ENCODE measurements at places on chromosomes 4 and X.

DNA sequence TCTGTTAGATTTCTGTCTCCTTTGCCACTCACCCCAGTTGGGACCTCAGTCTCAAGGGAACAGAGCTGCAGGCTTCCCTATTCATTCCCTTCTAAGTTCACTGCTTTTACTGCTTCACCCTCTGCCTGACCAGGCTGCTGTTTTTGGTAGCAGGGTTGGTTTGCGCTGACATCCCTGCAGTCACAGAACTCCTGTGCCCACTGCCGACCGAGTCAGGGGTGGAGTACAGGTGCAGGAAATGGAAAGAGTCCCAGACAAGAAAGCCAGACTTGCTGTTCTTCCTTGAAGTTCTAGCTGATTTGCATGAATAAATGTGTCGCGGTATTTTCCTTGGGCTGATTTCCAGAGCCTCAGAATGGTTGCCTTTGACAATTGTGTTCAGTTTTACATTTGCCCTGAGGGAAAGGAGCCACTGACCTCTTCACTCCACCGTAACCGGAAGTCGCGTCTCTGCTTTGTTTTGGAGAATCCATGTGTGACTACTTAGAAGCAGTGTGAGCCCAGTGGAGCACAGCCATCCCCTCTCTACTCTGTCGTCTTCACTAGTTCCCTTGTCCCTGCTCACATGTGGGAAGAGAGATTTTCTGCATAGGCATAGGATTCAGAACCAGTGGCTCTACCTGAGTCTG lies 84.8 kb downstream of the TNIP2 start:
- DNase-seq, result no peak

DNA sequence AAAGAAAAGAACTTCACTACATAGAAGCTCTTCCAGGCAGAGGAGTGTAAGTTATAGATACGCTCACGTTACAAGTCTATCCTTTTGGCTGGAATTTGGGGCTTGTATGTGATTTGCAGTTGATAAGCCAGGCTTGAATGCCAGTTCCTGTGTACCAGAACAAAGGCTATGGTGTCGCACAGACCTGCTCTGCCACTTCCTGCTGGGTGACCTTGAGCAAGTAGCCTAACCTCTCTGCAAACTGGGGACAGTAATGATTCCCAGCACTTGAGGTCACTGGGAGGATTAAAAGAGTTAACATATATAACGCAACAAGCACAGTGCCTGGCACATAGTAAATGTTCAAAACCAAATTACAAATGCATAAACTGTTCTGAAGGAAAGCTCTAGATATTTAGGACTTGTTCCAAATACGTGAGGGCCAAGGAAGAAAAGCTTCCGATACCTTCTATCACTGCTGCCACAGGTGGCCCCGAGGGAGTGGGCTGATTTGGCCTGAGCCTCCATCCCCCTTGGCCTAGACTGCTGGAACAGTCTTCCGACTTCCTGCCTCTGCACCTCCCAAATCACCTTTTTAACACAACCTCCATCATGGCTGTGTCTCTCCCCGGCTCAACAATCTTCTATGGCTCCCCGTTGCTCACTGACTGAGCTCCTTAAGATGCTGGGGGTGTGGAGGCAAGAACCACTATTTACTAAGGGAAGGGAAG lies 1.3 kb upstream of the SOWAHD start:
- DNase-seq, result peak; percentile 63

DNA sequence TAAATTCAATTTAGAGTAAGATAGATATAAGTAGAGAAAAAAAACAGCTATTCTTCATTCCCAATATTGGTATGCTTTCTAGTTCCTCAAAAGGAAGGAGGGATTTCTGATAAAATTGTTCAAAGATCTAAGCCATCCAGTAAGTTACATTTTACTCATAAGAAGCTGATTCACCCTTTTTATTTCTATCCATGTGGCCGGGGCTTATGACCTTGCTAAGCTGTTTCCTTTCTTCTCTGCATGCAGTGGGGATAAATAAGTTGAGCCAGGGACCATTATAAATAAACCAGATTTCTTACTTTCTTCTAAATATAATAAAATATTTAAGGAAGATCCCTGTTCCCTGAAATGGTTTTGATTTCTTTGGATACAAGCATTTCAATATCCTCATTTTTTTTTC lies 502.3 kb downstream of the PDHA2 start:
- no peak for DNase-seq

GRCh38 chrX:121114691-121115090 lies 67.3 kb downstream of the GLUD2 start:
- DNase-seq, result no peak

DNA sequence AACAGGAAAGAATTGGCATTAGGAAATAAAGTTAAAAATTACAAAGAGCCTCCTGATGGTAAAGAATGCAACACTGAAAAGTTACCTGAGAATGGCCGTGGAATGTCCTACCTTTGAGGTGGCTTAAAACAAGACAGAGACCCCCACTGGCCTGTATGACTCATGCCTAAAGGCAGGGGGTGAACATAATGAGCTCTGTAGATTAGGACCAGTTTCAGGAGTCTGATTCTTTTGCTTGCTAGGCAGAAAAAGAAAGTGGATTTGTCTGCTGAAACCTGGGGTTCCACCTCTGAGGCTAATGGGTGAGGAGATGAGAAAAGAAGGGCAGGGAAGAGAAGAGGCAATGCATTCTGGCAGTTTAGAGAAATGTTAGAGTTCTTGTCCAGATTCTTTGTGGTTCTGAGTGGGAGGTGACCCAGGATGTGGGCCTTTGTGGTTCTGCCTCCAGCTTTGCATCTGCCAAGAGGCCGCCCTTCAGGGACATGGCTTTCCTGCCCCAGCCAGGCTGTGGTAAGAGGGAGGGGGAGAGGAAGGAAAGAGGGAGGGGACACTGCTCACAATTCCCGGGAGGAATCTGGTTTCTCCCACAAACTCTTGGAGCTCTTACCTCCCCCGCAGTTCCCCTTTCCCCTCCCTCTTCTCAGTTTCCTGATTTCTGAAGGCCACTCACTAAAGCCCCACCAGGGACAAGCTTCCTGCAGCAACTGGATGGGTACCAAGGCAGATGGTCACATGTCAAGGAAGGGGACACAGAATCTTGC lies 109.6 kb downstream of the EFNB1 start:
- DNase-seq, result no peak

DNA sequence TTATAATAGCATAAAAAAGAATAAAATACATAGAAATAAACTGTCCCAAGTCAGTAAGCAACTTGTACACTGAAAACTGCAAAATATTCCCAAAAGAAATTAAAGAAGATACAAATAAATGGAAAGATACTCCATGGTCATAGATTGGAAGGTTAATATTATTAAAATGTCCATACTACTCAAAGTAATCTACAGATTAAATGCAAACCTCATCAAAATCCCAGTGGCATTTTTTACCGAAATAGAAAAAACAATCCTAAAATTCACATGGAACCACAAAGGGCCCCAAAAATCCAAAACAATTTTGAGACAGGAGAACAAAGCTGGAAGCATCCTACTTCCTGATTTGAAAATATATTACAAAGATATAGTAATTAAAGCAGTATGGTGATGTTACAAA lies 133.0 kb downstream of the NDST3 start:
- DNase-seq, result no peak

DNA sequence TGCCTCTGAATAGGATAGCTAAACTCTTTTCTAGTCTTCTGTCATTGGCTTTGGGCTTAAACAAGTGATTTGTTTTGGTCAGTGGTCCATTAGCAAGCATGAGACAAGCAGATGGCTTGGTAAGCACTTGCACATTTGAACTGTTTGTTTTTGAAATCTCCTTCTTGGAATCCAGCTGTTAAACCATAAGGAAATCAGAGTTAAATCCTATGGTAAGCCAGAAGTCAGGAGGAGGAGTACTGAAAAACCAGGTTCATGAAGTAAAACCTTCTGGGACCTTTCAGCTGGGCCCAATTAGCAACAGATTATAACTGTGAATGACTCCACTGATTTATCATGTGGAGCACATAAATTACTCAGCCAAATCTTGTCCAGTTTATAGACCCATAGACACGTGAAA lies 1042.5 kb upstream of the PABPC4L start:
- DNase-seq, result no peak

DNA sequence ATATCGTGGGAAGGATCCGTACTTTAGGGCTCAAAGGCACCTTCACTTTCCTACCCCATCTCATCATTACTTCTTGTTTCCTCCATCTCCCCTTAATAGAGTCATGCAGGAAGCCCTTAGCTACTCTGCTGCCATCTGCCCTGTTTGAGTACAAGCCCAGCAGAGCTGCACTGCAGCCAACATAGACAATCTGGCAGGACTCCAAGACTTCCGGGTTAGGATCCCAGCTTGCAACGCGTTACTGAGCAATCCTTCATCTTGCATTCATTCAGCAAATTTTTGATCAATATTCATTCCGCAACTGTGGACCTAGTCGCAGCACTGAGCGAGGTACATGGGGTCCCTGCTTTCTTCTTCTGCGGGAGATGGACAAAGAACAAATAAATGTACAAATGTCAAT lies 344.9 kb downstream of the BCOR start:
- no peak for DNase-seq

DNA sequence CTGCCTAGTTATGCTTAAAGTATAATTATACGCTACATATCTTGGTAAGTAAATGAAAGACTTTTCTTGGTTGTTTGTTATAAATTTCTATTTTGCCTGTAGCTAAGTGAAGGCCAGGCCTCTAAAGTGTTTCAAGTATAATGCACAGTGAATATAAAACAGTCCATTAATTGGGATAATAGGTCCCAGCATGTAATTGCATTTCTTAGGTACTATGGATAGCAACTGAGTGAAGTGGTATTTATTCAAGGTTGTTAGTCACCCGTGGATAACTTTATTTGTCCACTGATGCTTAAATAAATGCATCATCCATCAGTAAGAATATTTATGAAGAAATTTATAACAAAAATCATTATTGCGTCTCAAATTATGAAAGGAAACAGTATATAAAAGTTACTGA lies 59.1 kb downstream of the TEX13C start:
- DNase-seq, result no peak

DNA sequence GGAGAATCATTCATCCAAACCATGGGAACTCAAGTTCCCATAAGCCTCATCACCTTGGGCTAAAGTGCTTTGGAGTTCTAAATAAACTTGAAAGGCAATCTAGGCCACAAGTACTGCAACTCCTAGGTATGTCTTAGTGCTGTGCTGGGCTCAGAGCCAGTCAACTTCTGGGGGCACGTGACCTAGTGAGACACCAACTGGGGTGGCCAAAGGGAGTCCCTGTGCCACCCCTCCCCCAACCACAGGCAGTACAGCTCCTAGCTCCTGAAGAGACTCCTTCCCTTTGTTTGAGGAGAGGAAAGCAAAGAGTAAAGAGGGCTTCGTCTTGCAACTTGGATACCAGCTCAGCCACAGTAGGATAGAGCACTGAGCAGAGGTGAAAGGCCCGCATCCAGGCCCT lies 154.2 kb upstream of the IL1RAPL2 start:
- no peak for DNase-seq

DNA sequence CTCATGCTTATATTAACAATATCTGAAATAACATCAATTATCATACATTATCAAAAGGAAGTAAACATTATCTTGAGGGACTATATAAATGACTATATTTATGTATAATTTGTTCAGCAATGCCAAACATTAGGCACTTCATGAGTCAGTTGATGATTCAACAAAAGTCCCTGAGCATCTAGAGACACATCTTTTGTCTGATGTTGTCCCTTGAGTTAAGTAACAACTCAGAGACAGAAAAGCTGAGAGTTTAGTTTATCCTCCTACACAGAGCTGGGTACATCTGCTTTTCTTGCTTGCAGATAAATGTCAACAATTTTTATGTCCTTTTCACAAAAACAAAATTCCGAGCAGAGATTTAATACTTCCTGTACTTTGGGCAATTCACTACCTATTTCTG lies 311.1 kb downstream of the INPP4B start:
- no peak for DNase-seq

- no peak for DNase-seq
Observed at GRCh38 chr4:22323691-22324090, 192.2 kb downstream of the ADGRA3 start.

GRCh38 chr4:80539190-80539589 lies 203.7 kb downstream of the CFAP299 start:
- no peak for DNase-seq

GRCh38 chr4:163482190-163482589 lies 8.6 kb upstream of the TKTL2 start:
- DNase-seq, result no peak

- peak; percentile 34 for DNase-seq
Observed at GRCh38 chr4:921830-922331, 10.2 kb downstream of the GAK start.

DNA sequence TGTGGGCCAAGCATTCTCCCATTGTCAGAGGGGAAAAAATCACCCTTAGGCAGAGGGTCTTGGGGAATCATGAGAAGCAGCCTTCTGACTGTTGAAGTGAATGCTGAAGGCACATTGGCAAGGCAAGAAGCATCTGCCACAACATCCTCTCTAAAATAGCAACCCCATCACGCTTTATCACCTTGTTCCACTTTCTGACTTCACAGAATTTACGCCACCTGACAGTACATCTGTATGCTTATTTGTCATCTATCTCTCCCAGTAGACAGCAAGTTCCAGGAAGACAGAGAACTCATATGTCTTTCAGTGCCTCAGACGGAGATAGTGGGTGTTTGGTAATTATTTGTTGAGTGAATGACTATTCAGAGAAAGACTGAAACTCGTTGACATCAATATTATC lies 68.4 kb upstream of the SCML1 start:
- DNase-seq, result no peak

- no peak for DNase-seq
Observed at GRCh38 chrX:107721318-107721717, 54.3 kb downstream of the TSC22D3 start.

- no peak for DNase-seq
Observed at GRCh38 chrX:154818916-154819770, 13.9 kb upstream of the MPP1 start.

DNA sequence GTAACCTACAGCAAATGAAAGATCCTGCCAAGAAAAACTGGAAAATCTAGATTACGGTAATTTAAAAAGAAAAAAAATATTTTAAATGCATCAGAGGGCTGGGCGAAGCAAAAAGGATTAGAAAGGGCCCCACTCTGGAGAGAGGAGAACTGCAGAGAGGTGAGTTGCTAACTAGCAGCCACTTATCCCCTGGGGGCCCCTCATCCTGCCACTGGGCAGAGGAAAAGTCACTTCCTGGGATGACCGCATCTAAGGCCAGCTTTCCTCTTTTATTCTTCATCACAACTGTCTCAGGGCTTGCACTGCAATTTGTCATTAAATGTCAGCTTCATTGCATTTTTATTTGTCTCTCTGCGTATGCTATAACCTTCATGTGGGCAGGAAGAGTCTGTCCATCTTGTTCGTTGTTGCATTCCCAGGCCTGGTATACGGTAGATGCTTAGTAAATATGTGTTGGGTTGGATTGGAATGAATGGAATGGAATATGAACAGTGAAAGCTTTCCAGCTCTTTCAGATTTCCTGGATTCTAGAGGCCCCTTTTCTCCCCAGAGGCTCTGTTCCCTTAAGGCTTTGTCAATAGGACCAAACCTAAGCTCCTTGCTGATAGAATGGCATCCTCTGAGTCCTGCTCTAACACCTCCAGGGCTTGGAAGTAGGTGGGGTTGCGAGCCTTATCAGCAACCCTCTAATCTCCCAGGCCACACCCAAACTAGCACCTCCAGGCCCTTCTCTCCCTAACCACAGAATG lies 58.9 kb downstream of the TLR10 start:
- peak; percentile 41 for DNase-seq

- no peak for DNase-seq
Observed at GRCh38 chr4:100098681-100099080, 91.6 kb downstream of the DDIT4L start.
